Activated naive CD4-positive, alpha-beta T cell treated with anti-CD3 and anti-CD28 coated beads, Interleukin-2, amount 10 ng/mL, durations not matched to agents 7 days and 5 days (primary cell): ENCODE measurements at places on chromosomes 1 and 21.

DNA sequence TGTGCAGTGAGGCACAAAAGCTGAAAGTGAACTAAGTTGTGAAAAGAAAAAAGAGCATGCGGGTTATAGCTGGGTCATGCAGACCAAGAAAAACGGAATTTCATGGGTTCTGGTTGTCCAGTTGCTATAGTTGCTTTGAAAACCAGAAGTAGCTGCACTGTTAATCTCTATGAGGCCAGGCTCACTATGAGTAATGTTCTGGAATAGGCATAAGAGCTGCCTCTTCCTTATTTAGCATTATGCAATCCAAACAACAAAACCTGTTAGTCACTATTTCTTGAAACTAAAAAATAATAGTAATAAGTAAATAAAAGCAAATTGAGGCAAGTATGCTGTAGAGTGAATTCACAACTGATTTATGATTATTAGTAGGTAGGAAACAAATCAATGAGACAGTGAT is 1383.7 kb downstream of the MRPL39 start:
- DNase-seq, result no peak

- no peak for DNase-seq
These were observed 209.9 kb downstream of the FAF1 start for GRCh38 chr1:50750021-50750619.

GRCh38 chr21:36477559-36477958 is 2.4 kb downstream of the CLDN14 start:
- DNase-seq, result no peak

GRCh38 chr1:228370941-228371740 is 35.5 kb downstream of the TRIM11 start:
- no peak for DNase-seq

DNA sequence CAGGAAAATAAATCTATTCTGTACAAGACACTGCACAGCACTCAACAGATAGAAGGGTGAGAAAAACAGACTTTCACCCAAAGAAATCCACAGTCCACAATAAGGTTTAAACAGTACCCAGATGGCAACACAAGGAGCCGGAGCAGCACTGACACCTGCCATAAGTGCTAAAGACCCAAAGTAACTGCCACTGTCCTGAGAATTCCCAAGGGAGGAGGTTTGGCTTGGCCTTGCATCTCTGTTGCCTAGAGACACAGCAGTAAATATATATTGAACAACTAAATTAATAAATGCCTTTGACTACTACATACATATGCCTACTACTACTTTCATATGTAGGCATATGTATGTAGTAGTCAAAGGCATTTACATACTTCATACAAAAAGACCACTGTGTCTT is 68.0 kb downstream of the VAV3 start:
- DNase-seq, result no peak

DNA sequence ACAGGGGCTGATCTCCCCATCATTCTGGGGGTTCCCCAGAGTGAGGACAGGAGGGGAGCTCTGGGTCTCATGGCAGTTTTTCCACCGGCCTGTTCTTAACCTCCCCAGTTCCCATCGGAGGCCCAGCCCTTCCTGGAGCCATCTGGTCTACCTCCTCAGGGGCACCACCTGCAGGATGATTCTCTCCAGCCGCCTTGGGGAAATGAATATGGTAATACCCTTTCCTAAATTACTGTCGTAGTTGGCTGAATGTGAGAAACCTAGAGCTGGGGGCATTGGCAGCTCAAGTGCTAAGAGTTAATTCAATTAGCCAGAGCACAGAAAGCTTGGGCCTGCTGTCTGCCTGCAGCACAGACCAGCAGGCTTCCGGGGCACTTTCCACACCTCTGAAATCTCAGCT is 64.9 kb downstream of the TAS1R2 start:
- no peak for DNase-seq

GRCh38 chr21:31426235-31426797 is 82.3 kb upstream of the TIAM1 start:
- DNase-seq, result no peak

- no peak for DNase-seq
These were observed 37.3 kb downstream of the KCND3 start for GRCh38 chr1:111952125-111952657.

GRCh38 chr1:172345077-172345476 is 75.4 kb upstream of the C1orf105 start:
- no peak for DNase-seq

DNA sequence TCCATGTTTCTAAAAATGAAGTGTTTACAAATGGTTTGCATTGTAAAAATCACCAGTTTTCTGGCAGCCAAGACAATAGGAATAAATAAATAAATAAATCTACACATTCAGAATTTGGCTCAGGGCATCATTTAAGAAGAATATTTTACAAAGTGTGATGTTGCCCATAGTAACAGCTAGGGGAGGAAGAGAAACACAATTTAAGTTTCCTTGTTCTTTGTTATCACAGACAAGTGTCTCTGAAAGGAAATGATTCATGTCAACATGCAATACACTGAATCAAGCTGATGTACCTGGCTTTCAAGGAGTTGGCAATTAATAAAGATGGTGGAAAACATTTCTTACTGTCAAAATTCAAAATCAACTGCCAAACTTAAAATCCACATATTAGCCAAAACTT is 74.7 kb downstream of the LHX8 start:
- no peak for DNase-seq

GRCh38 chr1:40774266-40774998 is 9.2 kb upstream of the KCNQ4 start:
- DNase-seq, result peak; percentile 77

- no peak for DNase-seq
These were observed 25.6 kb downstream of the HHIPL2 start for GRCh38 chr1:222522105-222522915.

DNA sequence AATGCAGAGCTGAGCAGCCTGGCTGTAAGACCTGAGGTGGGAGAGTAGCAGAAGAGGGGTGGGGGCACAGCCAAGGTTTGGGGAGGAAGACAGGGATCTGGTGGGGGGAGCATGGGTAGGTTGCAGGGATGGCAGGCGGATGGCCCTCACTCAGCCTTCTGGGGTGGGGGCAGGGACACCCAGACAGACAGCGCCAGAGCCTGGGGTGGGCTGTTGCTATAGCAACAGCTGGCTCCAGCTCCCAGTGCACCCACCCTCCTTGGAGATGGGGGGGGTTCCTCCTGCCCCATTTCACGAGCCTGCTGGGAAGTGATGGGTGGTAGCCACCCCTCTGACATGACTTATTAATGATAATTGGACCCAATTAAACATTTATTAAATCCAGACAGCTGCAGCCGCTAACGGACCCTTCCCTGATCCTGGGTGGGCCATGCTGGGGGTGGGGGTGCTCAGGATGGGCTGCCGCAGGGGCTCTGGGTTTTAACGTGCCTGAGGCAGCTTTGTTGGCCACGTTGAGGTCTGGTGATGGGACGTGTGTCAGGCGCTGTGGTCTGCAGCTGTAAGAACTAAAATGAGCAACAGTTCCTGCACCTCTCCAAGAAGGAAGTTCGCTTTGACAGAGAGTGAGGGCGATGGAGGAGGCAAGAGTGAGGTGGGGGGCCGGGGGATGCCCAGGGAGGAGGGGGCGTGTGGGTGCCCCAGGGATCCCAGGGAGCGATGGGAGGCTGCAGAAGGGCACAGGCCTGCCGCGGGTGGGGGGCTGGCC is 19.4 kb downstream of the AGRN start:
- DNase-seq, result no peak

DNA sequence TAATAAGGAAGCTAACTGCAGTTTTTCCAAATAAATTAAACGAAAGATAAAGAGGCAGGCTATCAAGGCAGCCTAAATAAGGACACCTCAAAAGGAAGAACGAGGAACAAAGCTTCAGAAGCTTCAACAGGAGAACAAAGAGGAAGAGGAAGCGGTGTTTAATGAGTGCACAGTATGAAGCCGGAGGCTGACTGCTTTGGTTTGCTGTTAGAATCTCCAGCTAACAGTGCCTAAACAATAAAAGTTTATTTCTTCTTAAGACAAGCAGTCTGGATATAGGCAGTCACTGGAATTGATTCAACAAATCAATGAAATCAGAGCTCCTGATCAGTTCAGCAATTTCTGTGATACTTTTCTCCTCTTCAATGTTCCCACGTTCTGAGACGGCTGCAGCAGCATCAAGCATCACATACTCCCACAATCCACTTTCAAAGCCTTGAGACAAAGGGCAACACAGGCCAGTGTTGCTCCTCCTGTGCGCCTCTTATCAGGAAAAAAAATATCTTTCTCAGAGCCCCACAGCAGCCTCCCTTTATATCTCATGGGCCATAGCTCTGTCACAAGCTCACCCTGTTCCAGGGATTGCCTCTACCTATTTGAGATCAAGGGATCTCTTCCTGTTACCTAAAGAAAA is 365.6 kb upstream of the ST6GALNAC5 start:
- no peak for DNase-seq

DNA sequence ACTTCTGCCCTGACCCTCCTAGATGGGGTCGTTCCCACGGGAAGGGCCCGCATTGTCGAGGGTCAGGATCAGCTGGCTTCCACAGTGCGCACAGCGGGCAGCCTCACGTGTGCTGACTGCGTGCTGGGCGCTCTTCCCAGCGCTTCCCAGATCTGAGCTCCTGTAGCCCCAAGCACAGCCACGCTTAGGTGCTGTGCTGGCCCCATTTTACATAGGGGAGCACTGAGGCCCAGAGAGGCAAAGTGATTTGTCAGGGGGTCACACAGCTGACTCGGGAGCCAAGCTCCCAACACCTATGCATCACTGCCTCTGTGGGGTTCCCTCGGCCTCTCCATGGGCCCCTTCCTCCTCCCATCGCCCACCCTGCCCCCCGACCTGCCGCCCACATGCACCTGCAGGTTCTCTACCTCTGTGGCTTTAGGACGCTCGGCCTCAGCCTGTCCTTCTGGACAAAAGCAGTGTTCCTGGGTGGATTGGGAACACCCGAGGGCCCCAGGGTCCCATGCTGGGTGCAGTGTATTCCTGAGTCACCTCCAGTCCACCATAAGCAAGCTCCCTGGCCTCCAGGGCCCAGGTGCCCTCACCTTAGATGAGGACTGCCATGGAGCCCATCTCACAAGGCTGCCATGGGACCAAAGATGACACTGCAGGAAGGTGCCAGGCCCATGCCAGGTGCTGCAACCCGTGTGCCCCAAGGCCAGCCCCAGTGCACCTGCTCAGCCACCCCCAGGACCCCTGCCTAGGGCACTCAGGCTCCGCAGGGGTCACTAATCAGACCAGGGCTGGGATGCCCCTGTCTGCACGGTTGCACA is 23.3 kb downstream of the TFF3 start:
- no peak for DNase-seq

- DNase-seq, result no peak
These were observed 48.8 kb downstream of the ARHGEF10L start for GRCh38 chr1:17588048-17588871.

DNA sequence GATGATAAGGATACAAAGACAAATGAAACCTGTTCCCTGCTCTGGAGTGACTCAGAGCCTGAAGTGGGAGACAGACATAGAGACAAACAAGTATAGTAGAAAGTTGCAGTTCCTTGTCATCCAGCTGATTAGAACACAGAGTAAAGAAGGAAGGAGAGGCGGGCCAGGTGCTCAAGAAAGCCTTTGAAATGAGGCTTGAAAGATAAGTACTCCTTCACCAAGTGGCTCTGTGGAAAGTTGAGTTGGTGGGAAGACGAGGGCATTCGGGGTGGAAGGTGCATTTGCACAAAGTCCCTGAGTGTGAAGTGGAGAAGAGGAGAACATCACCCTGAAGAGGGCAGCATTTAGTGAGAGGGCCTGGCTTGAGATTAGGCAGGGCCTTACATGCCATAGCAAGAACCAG is 17.0 kb downstream of the MARK1 start:
- no peak for DNase-seq

- no peak for DNase-seq
These were observed 1529.3 kb upstream of the TPTE start for GRCh38 chr21:8991968-8992621.

GRCh38 chr1:235960809-235961208 is 94.1 kb upstream of the LYST start:
- DNase-seq, result no peak

DNA sequence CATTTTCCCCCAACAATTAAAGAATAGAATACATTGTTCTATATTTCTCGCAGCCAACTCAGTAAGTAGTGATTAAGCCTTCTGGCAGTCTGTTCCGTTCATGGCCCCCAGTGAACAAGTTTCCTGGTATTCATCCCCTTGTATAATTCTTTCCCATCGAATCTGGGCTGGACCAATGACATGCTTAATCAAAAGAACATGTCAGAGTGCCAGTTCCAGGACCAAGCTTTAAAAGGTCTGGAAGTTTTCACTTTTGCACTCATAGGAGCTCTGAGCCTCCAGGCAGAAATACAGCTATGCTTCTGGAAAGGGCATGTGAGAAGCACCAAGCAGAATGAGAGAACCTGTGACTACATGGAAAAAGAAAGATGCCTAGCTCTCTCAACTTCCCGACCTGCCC is 22.5 kb upstream of the DPYD start:
- DNase-seq, result no peak

GRCh38 chr1:89523572-89524368 is 859 bp upstream of the LRRC8B start:
- no peak for DNase-seq

DNA sequence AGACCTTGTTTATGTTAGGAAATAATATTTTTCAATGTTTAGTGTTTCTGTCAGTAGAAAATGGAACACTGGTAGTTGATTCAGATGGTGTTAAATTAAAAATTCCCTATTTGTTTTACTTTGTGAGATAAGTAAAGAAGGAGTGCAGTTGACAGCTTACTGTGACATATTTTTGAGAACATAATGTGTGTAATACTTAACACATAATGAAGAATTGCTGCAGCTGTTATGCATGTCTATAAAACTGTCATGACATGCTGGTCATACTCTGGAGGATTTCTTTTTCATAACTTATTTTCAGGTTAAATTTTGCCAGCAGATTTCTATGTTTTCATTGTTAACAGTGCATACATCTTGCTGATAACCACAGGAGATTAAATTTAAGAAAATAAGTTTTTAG is 296.1 kb downstream of the CTH start:
- no peak for DNase-seq

DNA sequence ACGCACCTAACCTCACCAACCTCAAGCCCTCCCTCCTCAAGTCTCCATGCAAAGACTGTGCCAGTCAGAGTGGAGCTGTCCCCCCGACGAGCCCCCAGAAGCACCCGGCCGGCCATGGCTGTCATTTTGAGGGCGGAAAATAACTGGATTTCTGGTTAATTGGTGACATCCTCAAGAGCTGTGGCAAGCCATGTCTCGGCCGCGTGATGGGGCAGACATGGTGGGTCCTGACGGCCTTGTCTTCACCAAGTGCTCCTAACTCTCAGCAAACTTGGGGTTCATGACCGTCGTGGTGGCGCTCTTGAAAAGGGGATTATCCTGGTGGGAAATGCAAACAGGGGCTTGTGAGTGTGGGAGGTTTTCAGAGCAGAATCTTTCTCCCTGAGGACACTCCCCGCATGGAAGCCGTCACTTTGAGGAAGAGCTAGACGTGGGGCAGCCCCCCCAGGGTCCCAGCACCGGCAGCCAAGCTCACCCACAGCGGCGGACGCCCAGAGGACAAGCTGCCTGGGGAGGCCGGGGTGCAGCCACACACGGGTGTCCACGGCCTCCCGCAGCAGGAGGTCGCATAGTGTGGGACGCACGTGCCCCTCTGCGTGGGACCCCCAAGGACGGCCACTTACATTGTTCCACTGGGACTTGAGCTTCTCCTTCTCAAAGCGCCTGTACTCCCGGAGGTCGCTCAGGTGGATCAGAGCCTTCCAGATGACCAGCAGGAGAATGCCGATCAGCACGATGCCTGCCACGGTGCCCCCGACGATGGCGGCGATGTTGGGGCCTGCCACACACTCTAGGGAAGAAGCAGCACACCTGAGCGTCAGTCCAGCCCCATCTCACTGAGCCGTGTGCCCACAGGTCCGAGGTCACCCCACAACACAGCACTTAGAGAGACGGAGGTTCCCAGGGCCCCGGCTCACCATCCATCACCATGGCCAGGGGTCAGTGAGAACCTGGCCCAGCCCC is 12.9 kb upstream of the PTTG1IP start:
- no peak for DNase-seq
